ENCODE measurements at places on chromosomes 1 and 21. TPM values are rescaled to one million over a fixed set of nuclear protein-coding genes. Genes with fewer than 3 reads are reported as not detected.
A peak's percentile ranks its signal among the peaks of the same experiment; 100 is the strongest.

- DNase-seq = no peak
Observed at GRCh38 chr1:211033921-211034525, 99.9 kb downstream of the KCNH1 start.

DNA sequence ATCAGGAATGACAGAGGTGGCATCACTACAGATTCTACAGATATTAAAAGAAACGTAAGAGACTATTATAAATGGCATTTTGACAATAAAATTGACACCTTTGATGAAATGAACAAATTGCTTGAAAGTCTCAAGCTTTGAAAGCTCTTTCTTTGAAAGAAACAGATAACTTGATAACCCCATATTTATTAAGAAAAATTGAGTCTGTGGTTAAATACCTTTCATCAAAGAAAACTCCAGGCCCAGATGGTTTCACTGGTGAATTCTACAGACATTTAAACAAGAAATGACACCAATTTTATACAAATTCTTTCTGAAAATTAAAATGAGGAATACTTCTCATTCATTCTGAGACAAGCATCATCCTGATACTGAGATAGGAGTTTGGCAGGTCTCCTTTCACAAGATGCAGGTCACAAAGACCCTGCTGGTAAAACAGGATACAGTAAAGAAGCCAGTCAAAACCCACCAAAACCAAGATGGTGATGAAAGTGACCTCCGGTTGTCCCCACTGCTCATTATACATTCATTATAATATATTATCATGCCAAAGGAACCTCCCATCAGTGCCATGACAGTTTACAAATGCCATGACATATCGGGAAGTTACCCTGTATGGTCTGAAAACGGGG lies 210.9 kb downstream of the AKT3 start:
- no peak for DNase-seq

The DPT gene
- total RNA-seq = not detected

GRCh38 chr1:7319196-7319595 lies 451.9 kb upstream of the VAMP3 start:
- DNase-seq = no peak

- DNase-seq = peak; percentile 38
Observed at GRCh38 chr21:17819877-17820229, 697 bp upstream of the C21orf91 start.

GRCh38 chr1:92500552-92500951 lies 13.8 kb upstream of the GFI1 start:
- no peak for DNase-seq
